ENCODE measurements at places on chromosomes 2 and 18. TPM values are rescaled to one million over a fixed set of nuclear protein-coding genes. Genes with fewer than 3 reads are reported as not detected.

The ZAP70 gene
- total RNA-seq = 25.6 TPM

The ACTR2 gene
- 101 TPM for total RNA-seq

The C2orf80 gene
- total RNA-seq = not detected

The AMMECR1L gene
- 13.7 TPM for total RNA-seq

The ECEL1 gene
- not detected for total RNA-seq

The CERKL gene
- 1.7 TPM for total RNA-seq

The ITPRIPL1 gene
- total RNA-seq = not detected

The CYP27C1 gene
- total RNA-seq = 0.13 TPM

The PPP4R3B gene
- 87.0 TPM for total RNA-seq

- DNase-seq = no peak
Observed at GRCh38 chr18:35029103-35029502, 12.1 kb upstream of the MAPRE2 start.

- no peak for DNase-seq
Observed at GRCh38 chr2:71631411-71631931, 178.1 kb downstream of the DYSF start.

DNA sequence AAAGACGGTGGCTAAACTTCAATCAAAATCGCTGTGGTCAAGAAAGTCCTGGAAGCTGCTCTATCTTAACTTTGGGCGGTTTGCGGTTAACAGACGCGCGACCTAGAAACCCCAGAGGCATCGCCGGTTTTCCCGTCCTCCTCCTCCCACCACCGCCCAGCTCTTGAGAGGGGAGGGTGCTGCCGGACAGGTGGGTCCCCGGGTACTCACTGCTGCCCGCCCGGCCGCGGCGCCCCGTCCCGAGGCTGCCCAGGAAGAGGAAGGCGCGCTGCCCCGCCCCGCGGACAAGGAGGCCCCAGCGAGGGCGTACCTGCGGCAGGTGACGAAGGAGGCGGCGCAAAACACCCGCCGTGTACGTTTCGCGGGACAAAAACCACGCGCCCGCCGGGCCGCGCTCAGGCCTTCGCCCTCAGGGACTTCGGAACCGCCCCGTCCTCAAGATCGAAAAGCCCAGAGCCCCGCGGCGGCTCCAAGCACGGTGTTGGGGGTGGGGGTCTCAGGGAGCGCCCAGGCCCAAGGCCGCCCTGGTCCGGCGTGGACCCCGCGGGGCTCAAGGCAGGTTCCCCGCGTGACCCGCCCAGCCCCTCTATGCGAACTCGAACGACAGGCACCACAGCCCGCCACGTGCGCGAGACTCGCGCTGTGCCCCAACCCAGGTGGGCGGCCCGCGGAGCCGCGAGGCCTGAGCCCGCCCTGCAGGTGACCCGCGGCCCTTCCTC, at the start of gene SH3YL1:
Gene SH3YL1 (minus strand): TSS at position 259 of the 719 bp plus-strand sequence. CDS start 48 bp downstream, at position 211.
- peak; percentile 71 for DNase-seq

DNA sequence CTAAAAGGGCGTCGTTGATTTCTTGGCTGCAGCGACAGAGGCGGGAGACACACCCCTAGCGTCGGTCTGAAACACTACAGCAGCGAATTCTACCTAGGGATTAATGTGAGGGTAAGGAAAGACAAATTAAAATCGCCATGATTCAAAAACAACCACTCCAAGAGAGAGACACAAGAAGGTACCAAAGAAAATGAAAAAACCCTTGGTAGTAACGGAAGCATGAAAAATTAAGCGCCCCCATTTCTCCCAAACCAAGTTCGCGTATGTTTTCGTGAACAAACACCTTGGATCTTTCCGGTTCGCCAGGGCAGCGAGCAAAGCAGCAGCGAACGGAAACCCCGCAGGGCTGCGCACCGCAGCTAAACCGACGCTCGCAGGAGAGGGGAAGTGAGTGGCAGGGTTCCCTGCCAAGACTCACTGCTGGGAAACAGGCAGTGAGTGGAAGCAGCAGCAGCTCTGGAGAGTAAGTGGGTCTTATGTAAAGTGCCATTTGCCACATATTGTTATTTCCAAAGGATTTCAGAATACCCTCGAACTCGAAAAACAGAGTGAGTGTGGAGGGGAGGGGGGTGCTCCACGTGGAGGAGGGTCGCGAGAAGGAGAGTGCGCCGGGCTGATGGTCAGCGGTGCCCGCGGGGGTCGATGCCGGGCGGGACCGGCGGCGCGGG, 1.0 kb downstream of the PPP3R1 start:
- peak; percentile 70 for DNase-seq

GRCh38 chr2:191025135-191025534, 11.2 kb upstream of the STAT1 start:
- no peak for DNase-seq

DNA sequence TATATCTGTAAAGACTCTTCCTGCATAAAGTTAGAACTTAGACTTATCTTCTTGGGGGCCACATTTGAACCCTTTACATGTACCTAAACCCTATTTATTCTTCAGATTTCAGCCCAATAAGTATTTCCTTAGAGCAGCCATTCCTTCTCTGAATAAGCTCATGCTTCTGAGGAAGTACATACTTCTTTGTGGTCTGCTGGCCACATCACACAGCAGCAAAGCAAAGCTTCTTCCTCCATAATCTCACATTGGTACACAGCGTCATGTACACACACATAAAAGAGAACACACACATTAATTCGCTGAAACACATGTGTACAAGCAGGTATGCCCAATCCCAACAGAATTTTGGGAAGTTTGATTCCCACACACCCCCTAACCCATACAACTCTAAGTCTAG, 331.0 kb downstream of the CDH2 start:
- no peak for DNase-seq

DNA sequence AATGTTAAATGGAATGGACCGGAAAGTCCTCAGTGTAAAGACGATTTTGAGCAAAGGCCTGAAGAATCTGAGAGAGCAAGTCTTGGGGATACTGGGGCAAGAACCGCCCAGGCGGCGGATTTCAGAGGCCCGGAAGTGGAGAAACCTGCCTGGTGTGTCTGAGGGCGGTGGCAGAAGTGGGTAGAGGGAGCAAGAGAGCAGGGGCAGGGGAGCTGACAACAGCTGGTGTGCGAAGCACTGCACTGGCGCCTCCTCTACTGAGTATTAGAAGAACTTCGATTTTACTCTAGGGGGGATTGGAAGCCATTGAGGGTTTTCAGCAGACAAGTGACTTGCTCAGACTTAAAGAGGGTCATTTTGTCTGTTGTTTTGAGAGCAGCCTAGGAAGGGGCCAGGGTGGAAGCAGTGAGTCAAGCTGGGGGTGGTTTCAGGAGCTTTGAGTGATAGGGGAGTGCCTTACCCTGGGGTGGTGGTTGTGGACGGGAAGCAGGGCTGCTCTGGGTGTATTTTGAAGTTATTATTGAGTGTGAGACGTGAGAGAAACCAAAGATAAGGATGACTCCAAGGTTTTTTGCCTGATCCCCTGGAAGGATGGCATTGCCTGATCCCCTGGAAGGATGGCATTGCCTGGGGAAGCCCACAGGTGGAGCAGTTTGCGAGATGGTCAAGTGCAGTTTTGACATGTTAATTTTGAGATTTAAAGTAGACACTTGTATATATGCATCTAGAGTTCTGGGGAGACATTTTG, 52.5 kb downstream of the ZNF236 start:
- DNase-seq = no peak

DNA sequence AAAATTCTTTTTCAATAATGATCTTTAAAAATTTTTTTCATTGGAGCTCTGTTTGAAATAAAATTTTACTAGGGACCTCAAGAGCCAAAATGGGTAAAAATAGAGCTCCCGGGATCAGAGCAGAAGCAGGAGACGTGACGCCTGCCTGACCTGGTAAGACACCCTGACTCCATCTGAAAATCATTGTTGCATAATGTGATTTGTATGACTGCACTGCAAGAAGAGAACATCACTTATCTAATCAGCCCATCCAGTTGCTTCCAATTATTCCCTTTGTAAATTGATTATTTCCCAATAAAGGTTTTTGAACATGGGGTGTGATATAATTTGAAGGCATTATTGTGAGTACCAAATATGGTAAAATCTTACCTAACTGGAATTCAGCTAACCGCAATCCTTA, 17.1 kb upstream of the TAF1B start:
- no peak for DNase-seq

DNA sequence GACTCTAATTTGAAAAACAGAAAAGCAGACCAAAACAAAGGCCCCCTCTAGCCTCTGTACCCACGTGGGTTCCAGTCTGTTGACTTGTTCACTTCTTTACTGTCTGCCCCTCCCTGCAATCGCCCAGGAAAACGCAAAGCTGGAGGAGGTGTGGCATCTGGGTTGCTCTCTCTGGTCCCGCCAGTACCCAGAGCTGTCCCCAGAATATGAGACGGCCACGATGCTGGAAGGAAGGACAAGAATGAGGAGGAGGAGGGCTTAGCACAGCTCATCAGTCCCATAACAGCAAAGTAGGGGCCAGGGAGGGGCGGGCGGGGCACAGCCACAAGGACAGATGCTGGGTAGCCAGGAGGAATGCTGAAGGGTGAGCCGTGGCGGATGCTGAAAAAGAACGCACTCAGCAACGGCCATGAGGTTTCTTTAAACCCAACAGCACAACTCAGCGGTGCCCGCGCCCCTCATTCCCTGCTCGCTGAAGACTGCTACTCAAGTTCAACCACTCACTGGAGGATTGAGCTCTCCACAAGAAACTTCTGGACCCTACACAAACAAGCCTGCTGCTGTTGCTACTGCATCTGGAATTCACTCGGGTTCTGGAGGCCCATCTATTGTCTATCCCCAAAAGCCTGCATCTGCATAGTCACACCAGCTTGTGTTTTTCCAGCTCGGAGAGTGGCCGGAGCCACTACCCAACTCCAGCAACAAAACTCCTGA, 187.7 kb downstream of the HDAC4 start:
- no peak for DNase-seq

GRCh38 chr2:204470178-204470620, 75.1 kb upstream of the PARD3B start:
- no peak for DNase-seq

DNA sequence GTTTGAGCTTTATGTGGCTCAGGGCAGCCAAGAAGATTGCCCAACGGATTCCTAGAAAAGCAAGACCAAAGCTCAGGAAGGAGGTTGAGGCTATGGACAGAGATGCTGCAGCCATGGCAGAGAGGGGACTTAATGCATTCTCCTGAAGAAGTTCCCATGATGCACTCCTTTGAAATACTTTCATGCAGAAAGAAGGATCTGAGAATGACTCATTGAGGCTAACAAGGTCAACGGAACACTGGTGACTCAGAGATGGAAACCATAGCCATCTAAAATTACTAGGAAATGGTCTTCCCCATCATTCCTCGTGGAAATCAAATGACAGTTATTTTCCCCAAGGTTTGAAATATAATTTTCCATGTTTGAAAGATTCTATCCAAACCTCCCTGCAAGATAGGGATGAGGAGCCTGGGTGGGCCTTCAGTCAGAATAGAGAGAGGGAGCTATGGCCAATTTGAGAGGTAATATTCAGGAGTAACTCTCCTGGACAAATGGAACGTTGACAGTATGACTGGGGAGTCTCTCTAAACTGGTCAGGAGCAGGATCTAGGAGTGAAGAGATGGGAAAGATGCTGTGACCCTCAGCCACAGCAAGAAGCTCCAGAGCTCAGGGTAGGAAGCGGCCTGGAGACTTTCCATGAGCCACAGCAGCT, 63.0 kb downstream of the REEP1 start:
- no peak for DNase-seq

DNA sequence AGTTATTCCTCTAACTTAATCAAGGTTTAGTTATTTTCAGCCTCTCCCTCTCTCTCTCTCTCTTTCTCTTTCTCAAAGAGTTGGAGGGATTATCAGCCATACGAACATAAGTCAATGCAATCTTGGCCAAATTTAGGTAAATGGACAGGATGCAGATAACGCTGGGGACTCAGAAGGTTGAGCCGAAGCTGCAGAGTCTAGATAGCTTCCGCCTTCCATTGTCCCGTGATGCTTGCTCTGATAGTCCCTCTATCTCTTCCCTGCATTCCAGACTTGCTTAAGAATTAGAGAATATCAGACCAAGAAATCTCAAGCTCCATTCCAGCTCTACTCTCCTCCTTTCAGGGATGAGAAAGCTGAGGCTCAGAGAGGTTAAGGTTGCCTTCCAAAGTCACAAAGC, 502.8 kb upstream of the TNP1 start:
- DNase-seq = no peak

- DNase-seq = no peak
Observed at GRCh38 chr18:74284980-74285355, 6.8 kb downstream of the CYB5A start.

DNA sequence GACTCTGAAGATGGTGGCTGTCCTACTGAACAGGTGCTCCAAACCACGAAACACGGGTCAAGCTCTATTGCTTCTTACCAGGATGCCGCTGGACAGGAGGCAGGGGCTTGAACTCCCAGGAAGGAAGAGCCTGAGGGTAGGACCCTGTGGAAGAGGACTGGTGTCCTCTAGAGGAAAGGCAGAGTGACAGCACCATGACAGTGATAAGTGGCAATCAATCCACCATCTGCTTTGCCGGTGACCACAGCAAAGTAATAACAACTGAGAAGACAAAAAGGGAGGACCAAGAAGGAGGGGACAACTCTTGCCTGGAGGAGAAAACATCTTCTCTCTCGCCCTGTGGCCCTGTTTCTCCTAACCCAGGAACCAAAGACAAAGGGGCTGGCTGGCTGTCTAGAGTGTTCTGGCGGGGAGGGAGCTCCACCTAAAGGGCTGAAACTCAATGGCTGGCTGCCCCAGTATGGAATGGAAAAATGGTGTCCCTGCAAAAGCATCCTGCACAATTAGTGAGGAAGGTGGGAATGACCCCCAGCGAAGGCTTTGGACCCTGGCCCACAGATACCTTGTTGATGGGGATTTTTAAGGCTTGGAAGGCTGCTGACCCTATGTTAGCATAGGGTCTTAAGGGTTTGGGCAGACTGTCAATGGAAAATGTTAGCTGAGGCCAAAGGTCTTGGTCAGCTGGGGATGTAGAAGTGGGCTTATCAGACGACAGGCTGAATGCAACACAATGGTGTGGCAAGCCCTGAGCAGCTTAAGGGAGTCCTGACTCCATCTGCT, 35.4 kb downstream of the PROC start:
- no peak for DNase-seq

DNA sequence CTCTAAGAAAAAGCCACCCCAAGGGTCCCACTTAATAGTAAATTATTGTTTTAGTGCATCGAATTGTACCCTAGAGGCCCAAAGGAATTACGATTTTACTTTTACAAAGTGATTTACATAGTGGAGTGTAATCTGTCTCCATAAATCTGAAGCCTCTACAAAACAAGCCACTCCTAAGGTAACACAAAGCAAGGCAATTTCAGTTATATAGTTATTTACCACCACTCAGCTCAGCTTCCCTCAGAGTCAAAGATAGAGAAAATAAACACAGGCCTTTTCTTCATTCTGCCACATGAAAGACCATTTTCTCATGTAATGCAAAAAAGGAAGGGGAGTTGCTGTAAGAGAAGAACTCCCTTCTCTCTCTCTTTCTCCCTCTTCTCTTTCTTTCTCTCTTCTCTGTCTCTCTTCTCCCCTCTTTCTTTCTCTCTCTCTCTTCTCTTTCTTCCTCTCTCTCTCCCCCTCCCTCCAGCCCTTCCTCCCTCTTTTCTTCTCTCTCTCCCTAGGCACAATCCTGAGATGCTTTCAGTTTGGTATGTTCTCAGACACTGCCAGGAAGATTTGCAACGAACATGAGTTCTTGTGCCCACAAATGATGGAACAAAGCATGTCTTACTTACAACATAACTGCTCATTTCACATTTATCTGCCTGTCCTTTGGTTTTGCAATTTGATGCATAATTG, 264.5 kb downstream of the BCL2 start:
- DNase-seq = no peak
